Stimulated activated CD4-positive, alpha-beta T cell treated with anti-CD3 and anti-CD28 coated beads, Interleukin-12 subunit alpha, Interleukin-12 subunit beta, amount 100 ng/mL, for 48 hours (primary cell): ENCODE measurements at places on chromosomes 12 and 14.

GRCh38 chr14:92563359-92563758 is 49.8 kb downstream of the RIN3 start:
- no peak for DNase-seq

DNA sequence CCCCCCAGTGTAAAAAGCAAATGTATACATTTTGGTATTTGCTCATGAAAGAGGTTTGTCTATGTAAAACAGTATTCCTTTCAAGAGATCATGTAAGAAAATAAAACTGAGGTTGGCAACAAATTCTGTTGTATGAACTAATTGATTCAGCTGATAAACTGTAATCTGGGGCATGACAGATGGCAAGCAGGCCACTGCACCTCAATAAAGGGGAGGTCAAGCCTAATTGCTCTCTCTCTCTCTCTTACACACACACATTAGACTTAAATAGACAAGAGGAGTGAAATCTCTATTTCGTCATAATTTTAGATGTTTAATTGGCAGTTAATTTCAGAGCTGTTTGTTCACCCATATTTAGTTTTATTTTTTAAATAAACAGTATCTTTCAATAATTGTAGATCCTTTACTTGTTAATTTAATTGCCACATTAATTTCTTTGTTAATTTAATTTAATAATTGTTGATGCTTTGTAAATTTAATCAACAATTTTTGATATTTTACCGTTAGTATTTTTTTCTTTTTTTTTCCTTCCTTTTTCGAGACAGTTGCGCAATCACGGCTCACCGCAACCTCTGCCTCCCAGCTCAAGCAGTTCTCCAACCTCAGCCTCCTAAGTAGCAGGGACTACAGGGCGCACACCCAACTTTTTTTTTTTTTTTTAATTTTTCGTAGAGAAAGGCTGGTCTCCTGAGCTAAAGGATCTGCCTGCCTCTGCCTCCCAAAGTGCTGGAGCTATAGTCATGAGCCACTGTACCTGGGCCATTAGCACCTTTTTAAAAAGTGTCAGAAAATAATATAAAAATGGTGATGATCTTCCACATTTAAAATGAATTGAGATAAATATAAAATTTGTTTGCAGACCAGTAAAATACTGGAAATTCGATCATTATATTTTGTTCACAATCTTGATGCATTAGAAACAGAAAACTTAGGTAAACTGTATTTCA is 577.7 kb downstream of the SLC16A7 start:
- DNase-seq = no peak

DNA sequence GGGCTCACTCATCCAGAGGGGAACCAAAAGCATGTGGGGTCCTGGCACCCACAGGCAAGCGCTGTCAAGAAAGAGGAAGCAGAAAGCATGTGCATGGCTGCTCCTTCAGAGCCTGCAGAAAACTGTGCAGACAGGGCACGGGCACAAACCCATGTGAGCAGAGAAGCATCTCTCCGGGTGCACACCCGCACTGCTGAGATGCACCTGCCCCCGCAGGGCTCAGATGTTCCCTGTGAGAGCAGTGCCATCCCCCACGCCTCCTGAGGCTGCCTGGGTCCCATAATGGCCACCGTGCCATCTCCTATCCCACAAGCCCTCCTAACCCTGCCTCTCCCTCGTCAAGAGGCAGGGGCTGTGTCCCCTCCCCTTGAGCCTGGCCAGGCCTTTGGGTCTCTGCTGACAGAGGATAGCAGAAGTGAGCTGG is 32.3 kb upstream of the INF2 start:
- DNase-seq = no peak

GRCh38 chr14:25150401-25150800 is 100.5 kb upstream of the STXBP6 start:
- no peak for DNase-seq

DNA sequence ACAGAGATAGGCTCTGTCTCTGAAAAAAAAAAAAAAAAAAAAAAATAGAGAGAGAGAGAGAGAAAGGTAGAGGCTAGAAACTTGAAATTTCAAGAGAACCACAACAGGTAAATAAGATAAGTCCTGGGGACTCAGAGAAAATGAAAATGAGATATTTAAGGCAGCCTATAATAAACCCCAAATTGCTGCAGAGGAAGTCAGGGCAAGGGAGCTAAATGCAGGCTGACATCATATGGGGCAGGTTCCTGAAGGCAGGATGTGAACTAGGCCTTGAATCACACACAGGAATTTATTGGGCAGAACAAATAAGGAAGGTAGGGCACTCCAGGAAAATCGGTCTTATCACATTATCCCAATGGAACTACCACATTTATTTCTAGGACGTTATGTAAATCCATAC is 54.9 kb upstream of the NUDT4 start:
- no peak for DNase-seq

DNA sequence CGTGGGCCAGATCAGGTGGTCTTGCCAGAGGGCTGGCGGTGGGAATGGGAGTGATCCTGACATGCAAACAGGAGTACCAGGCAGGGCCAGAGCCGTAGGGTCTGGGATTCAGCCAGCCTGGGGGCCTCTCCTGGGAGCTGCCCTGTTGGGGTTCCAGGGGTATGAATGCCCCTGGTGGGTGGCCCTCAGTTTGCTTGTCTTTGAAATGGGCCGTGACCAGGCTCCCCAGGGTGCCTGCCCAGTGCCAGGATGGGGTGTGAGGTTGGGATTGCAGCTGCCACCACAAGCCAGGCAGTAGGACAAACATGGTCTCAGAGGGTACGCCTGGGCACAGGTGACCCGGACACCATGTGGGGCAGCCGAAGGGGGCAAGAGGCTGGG is 168.8 kb downstream of the KIF26A start:
- DNase-seq = no peak

GRCh38 chr12:26633591-26634210 is 199.3 kb downstream of the ITPR2 start:
- DNase-seq = no peak

GRCh38 chr14:36845356-36846012 is 183.8 kb downstream of the PAX9 start:
- DNase-seq = no peak

DNA sequence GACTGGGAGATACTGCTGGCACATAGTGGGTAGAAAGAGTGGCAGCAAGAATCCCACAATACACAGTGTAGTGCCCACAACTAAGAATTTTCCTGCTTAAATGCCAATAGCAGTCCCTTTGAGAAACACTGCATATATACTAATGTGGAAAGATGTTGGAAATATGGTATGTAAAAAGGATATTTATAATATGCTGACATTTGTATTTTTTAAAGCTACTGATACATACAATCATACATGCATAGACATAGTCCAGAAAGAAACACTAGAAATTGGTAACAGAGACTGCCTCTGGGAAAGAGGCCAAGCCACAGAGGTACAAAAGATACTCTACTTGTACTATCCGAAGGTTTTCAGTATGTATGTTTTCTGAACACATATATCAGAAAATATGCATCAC is 30.3 kb downstream of the TRIP11 start:
- no peak for DNase-seq

DNA sequence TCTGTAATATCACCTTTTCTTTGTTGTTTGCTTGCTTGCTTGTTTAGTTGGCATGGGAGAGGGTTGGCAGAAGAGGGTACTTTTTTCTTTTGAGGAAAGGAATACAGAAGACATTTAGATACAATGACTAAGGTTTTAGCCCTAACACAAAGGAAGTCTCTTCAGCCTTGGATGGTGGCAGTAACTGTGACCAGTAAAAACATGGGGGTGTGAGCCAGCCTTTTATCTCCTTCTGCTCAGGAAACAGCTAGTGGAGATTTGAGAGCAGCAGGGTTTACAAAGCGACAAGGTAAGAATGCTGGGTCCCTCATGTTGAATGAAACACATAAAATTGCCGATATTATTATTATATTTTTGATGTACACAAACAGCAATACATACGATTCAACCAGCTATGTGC is 40.4 kb downstream of the SLC8A3 start:
- DNase-seq = no peak

DNA sequence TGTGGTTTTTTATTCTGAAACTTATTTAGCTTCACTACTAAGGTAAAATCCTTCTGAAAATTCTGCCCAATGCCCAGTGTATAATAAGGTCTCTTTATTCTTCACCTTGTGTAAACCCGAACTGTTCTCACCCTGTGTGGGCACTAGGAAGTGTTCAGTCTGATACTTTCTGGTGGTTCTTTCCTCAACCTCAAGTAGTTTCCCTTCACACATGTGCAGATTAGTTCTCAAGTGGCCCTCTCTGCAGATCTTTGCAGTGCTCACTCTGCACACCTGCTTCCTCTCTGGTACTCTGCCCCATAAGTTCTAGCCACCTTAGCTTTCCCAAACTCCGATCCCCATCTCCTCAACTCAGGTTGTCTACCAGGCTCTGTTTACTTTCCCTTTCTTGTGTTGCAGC is 61.6 kb downstream of the RAD51B start:
- DNase-seq = no peak

DNA sequence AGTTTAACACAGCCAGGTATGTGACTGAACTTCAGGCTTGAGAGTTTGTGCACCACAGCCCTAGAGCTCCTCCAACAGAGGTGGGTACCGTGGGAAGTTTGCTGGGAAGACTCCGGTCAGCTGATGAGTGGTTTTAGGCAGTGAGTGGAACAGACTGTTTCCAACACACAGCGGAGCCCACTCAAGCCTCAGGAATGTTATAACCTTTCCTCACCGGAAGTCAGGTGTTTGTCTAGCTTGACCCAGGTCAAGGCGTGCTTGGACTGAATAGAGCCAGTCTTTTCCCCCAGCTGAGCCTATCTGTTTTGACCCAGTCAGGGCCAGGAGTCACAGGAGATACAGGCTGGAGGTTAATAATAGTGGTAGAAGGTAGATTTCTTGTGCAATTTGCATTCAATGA is 138.4 kb upstream of the PARP11 start:
- DNase-seq = no peak

DNA sequence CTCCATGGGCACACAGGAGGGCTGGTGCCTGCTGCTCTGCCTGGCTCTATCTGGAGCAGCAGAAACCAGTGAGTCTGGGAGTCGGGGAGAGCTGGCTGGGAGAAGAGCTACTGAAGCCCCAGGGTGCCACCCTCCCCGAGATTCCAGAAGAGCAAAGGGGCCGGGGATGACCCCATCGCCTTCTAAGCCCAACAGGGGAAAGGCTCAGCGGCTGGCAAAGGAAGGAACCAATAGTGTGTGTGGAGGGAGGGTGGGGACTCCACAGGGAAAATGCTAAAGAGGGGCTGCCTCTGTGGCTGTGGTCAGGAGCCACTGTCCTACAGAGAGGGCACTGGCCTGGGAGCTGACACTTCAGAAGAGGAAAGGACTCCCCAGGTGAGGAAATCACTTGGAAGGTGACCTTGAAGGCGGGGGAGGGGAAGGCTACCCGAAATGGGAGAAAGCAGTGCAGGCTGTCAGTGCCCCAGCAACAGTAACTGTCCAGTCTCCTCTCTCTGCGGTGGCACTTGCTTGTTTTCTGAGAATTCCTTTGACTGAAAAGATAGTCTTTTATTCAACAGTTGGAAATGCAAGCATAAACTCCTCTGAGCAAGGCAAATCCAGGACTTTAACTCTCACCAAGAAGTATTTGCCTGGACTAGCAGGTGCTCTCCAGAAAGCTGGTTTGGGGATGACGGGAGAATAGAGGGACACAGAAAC is 552 bp downstream of the TAPBPL start:
- DNase-seq = no peak

GRCh38 chr14:99035268-99035667 is 236.7 kb downstream of the BCL11B start:
- no peak for DNase-seq

- no peak for DNase-seq
Measured at GRCh38 chr14:103928011-103928890, at the start of gene TDRD9. TDRD9 (plus strand) TSS chr14:103928456; CDS start chr14:103928510, 54 bp downstream.
